B cell (primary cell): ENCODE measurements at places on chromosomes 13 and 19. TPM values are rescaled to one million over a fixed set of nuclear protein-coding genes. Genes with fewer than 3 reads are reported as not detected.

MTMR6 gene
- 21.4 and 22.1 TPM in 2 replicates for total RNA-seq

MEIOSIN gene
- total RNA-seq = not detected in 2 replicates

DNA sequence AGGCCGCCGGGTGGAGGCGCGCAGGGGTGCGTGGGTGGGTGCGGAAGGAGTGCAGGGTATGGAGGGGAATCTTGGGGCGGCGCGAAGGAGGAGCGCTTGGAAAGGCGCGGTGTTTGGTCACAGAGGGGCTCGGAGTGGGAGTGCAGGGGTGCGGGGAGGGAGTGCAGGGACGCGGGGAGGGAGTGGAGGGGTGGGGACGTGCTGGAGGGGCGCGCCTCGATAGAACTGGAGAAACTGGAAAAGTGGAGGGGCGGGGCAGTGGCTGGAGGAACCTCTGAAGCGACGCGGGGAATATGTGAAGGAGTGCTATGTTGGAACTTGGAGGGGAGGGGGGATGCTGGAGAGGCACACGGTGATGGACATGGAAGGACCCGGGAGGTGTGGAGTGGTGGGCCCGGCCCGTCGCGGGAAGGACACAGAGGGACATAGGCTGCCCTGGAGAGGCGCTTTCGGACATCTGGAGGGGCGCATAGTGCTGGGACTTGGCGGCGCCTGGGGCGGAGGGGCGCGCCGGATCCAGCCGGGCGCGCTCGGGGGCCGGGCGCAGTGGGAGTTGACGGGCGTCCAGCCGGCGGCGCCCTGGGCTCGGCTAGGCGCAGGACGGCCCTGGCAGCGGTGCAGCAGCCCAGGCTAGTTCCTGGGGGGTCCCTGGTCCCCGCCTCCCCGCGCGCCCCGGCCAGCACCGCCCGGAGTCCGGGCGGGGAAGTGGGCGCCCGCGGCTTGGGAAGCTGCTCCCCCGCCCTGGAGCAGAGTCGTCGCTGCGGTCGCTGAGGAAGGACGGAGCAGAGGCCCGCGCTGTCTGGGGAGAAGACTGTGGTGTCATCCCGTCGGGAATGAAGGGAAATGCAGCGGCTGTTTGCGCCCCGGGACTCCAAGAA, 20.8 kb upstream of the SGCG start:
- H3K36me3 ChIP-seq = no peaks in the 10 kb centered on the region
- H3K4me3 ChIP-seq = no peak overlapping the region
- no peaks in the 10 kb centered on the region for H3K27me3 ChIP-seq
- no peak overlapping the region for H3K27ac ChIP-seq
- H3K4me1 ChIP-seq = no peaks in the 10 kb centered on the region
- DNase-seq = no peak

DNA sequence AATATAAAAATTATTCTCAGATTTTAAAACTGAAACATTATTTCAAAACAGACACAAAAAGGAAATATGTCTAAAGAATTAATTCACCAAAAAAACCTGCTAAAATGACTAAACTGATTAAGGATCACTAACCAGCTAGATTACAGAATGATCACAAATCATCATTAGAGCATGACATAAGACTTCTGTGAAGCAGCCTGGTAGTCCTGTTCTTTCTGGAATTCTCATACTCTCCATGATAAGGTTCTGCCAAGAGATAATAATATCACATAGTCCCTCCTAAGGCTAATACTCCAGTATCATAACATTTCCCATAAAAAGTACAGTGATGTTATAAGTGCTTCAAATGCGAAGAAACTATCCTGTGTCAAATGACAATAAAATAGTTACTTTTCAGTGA, 1814.9 kb downstream of the SLITRK5 start:
- no peak for DNase-seq
- no peaks in the 10 kb centered on the region for H3K36me3 ChIP-seq
- no peaks in the 10 kb centered on the region for H3K4me1 ChIP-seq
- no peak overlapping the region for H3K27ac ChIP-seq
- H3K27me3 ChIP-seq = no peaks in the 10 kb centered on the region
- no peak overlapping the region for H3K4me3 ChIP-seq

- peaks cover 14% of the 10 kb centered on the region for H3K4me1 ChIP-seq
- no peaks in the 10 kb centered on the region for H3K27me3 ChIP-seq
- peaks cover 74% of the 10 kb centered on the region for H3K36me3 ChIP-seq
- no peak overlapping the region for H3K27ac ChIP-seq
- H3K4me3 ChIP-seq = no peak overlapping the region
- no peak for DNase-seq
Observed at GRCh38 chr19:16207490-16208025, 9.8 kb downstream of the AP1M1 start.
